Activated CD8-positive, alpha-beta T cell treated with anti-CD3 and anti-CD28 coated beads for 36 hours (primary cell): ENCODE measurements at places on chromosomes 4 and X.

DNA sequence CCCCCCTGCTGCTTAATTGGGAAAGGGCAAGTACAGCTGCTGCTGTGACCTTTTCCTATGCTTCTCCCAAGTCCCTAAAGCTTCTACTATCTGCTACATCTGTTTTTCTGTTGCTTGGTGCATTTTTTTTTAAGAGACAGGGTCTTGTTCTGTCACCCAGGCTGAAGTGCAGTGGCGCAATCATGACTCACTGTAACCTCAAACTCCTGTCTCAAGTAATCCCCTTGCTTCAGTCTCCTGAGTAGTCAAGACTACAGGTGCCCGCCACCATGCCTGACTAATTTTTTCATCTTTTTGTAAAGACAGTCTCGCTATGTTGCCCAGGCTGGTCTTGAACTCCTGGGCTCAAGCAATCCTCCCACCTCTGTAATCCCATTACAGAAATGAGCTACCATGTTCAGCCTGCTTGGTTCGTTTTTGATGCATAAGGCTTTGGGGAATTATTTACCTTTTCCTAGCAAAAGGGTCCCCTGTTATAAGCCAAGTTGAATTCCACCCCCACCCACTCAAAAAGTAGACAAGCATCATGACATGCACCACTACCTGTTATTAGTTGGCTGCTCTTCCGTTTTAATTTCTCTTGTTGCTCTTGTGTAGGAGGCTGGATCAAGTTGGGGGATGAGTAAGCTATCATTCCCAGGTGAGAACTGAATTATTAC, 39.6 kb downstream of the DGKK start:
- no peak for DNase-seq

DNA sequence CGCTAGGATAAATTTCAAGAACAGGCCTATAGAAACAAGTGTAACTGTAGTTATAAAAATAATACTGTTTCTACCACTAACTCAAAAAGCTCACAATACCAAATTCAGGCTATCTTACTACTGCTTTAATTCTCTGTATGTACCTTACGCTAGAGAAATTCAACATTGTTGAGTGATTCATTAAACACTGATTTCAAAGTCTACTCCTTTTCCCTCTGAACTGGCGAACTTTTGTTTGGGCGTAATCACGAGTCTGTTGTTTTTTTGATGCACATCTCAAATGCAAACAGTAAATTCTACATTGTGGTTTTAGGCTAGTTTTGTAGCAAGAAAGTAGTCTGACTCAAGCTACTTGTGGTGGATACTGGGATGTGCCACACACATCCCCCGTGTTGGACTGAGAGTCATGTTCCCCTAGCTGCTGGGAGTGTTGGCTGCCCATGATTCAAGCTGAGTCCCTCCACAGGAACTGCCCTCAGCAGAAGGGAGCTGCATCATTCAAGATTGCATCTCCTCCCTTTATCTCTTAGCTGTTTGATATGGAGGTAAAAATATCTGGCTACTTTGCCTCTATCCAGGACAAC, 406.1 kb downstream of the RAPGEF2 start:
- DNase-seq: no peak

- no peak for DNase-seq
Measured at GRCh38 chrX:119622356-119623232, 16.4 kb upstream of the NKRF start.

GRCh38 chr4:2847302-2847871, 3.7 kb downstream of the ADD1 start:
- DNase-seq: no peak

GRCh38 chr4:107215222-107215621, 179.1 kb upstream of the DKK2 start:
- DNase-seq: no peak

GRCh38 chrX:41789374-41789773, 65.4 kb downstream of the GPR82 start:
- DNase-seq: no peak

DNA sequence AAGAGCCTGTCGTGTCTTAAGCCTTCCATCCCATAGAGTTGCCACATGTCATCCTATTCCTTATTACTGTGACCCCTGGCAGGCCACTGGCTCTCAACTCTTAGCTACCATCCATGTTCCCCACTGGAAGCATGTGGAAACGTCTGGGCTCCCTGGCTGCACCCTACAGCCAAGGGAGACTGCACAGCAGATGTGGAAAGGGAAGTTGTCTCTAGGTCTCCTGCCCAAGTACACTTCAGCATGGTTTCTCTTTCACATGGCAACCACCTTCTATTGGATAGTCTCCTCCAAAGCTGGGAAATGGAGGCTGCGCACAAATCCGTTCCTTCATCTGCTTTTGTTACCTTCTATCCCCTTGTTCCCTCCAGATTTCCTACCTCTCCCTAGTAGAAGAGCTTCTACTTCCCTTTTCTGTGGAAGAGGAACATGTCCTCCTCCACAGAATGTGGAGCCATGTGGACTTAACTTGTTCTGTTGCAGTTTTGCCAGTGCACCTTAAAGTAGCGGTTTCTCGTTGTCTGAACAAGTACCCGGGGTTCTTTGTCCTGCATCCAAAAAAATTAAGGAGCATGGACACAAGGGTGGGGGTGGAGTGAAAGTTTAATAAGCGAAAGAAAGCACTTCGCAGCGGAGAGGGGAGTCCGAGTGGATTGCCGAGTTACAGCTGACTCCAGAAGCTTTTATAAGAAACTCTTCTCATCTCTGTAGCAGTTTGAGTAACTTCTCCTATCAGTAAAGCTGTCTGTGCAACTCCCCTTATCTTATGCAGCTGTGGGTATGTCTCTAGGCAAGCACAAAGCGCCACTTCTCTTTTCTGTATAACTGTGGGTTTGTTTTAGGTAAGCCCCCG, 52.5 kb downstream of the HMGB2 start:
- DNase-seq: no peak

GRCh38 chrX:68180579-68180978, 252.7 kb downstream of the OPHN1 start:
- DNase-seq: no peak

- no peak for DNase-seq
Measured at GRCh38 chrX:136032370-136032769, 47.1 kb downstream of the SLC9A6 start.

DNA sequence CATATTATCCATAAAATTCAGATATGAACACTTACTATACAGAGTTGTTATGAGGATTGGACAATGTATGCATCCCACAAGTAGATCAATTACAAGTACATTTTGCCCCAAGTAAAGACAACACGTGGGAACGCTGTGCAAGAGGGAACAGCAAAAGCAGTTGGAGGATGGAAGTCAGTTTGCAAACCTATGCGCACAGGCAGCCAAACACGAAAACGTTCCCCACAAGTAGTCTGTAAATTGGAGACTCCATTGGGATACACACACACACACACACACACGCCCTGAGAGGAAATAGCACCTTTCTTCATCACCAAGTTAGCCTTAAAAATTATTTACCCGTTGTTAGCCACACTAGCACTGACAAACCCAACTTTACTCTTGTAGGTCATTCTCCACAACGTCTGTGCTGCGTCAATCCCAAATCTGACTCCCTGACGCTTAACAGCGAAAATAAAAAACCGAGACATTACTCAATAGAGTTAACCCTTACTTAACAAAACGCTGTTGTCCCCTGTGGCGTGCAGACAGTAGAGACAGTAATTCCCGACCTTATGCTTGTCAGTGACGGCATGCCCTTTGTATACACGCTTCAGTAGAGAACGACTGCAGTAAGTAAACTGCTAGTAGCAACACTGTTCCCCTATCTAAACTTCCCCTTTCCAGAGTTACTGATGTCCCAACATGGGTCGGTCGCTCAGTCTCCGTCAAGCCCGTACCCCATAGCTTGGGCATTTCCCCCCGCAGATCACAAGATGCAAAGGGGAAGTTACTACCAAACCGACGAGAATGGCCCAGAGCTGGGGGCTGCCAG, 730 bp downstream of the MANBA start:
- peak; percentile 58 for DNase-seq

- no peak for DNase-seq
Measured at GRCh38 chr4:137203601-137204000, 328.7 kb downstream of the PCDH18 start.

- DNase-seq: peak; percentile 22
Measured at GRCh38 chr4:168437192-168437943, 42.9 kb downstream of the DDX60L start.

GRCh38 chr4:7183161-7183560, 9.2 kb upstream of the SORCS2 start:
- peak; percentile 65 for DNase-seq

- no peak for DNase-seq
Measured at GRCh38 chr4:147222906-147223305, 258.0 kb upstream of the EDNRA start.

- no peak for DNase-seq
Measured at GRCh38 chr4:79209081-79209480, 116.8 kb downstream of the NAA11 start.

DNA sequence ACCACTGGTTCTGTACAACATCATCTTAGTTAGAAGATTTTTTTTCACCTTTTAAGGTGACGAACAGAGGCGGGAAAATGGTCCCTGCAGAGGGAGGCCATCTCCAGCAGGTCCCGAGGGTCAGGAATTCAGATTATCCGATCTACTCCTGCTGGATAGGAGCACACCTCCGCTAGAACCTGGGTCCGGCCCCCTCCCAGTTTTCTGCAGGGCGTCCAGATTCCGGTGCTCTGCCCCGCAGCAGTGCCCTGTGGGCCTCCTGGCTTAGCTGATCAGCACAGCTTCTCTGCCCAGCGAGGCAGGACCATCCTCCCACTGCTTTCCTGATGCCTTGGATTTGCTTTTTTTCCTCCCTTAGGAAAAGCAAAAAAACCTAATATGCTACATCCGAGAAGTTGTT, 2.3 kb downstream of the TBL1X start:
- DNase-seq: no peak

- DNase-seq: no peak
Measured at GRCh38 chr4:48968814-48969213, 17.3 kb upstream of the CWH43 start.

- DNase-seq: no peak
Measured at GRCh38 chr4:109730619-109731545, 1.0 kb upstream of the PLA2G12A start.

GRCh38 chrX:133660281-133660680, 245.0 kb upstream of the GPC4 start:
- DNase-seq: no peak

DNA sequence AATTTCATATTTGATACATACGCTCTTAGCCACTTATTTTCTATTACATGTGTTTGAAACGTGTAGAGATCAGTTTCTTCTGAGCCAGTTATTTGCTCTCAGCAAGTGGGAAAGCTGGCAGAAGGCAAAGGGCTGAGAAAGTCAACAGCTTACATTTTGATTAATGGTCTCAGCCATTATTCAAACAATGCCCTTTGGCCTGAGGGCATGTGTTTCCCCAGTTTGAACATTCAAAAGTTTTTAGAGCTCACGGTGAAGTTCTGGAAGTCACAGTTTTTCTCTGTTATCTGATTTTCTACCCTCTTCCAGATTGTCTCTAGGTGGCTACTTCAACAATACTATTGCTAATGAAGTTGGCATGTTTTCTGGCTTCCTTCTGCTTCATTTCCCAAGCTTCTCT, 591.8 kb upstream of the CPEB2 start:
- DNase-seq: no peak

DNA sequence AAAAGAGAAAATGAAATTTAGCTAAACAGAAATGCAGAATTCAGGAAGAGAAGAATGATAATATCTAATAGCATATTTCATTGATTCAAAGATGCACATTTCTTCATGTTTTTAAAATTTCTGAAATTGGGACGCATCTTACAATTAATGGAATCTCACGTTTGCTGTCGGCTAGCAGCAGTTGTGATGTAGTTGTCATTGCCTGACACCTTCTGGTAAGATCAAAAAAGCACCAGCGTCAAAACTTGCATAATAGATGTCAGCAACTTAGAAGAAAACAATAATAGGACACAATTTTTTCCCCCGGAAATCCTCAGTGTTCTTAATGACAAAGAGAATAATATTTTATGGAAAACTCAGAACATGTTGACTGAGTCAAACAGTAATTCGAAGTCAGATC, 29.8 kb upstream of the SLC7A3 start:
- no peak for DNase-seq

- peak; percentile 64 for DNase-seq
Measured at GRCh38 chr4:109302361-109303139, at the start of gene COL25A1. COL25A1 (minus strand) TSS chr4:109302658.

GRCh38 chrX:70293621-70294020, 3.7 kb downstream of the KIF4A start:
- DNase-seq: no peak

DNA sequence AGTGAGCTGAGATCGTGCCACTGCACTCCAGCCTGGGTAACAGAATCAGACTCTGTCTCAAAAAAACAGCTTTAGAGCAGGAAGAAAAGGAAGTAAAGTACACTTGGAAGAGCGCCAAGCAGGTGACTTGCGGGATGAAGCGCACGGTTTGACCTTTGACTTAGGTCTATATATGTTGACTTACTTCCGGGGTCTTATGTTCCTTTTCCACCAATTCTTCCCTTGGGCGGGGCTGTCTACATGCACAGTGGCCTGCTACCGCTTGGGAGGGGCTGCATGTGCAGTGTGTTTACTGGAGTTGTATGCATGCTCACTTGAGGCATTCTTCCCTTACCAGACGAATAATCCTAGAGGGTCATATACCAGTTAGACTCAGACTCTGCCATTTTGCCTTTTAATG, 108.6 kb downstream of the APOOL start:
- no peak for DNase-seq

- DNase-seq: no peak
Measured at GRCh38 chrX:42585842-42586621, 191.9 kb downstream of the PPP1R2C start.

DNA sequence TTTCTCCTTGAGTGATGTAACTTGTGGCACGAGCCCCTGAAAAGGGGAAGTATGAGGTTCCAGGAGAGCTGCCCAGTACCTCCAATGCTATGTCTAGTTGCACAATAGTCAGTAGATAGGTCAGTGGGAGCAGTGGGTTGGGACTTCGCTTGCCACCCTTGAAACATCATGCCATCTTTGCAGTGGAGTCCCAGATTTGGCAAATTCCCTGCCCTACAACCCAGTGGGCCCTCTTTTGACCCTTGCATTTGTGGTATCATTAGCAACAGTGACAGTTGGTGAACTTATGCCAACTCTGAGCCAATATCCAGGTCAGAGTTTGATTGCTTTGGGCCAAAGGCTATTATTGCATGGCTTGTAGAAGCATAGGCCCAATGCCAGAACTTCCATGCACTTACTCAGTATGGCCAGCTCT, 12.3 kb downstream of the FHL1 start:
- no peak for DNase-seq

GRCh38 chr4:25013756-25014661, 16.7 kb downstream of the LGI2 start:
- DNase-seq: no peak

DNA sequence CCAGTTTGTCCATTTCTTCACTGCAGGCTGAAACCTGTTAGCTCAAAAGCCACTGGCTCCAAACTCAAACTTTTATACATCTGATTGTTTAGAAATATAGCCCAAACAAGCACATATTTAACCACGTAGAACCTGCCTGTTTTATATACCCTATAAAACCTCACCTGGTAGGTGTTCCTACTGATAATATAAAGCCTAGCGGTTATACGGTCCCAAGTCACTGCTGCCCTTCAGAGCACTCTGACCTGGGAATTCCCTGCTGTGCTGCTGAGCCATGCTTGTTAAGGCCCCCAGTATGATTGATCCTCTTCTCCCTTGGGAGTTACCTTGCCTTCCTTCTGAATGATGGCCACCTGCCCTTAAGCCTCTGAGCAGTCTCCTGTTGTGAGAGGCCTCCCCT, 432.8 kb upstream of the LCORL start:
- DNase-seq: no peak

GRCh38 chr4:17875402-17876070, 64.8 kb downstream of the NCAPG start:
- DNase-seq: no peak
